ENCODE measurements at places on chromosomes 7 and 10. TPM values are rescaled to one million over a fixed set of nuclear protein-coding genes. Genes with fewer than 3 reads are reported as not detected.

EGR2 gene
- 4.9 TPM for total RNA-seq

CPED1 gene
- 10.5 TPM for total RNA-seq

ASB10 gene
- total RNA-seq = not detected

NKX1-2 gene
- total RNA-seq = not detected

DRGX gene
- total RNA-seq = not detected

SPAM1 gene
- total RNA-seq = not detected

IFIT1B gene
- not detected for total RNA-seq

SPAG6 gene
- total RNA-seq = not detected

ARMC10 gene
- total RNA-seq = 27.1 TPM

SNX10 gene
- not detected for total RNA-seq

CCL24 gene
- total RNA-seq = not detected

TRPV6 gene
- total RNA-seq = not detected

LIPK gene
- total RNA-seq = not detected

FGL2 gene
- 0.97 TPM for total RNA-seq

MMRN2 gene
- total RNA-seq = 6.8 TPM

GIMAP1 gene
- total RNA-seq = 0.81 TPM

ACHE gene
- 0.16 TPM for total RNA-seq

SEMA3D gene
- total RNA-seq = 0.49 TPM

PIK3AP1 gene
- total RNA-seq = not detected

CALHM3 gene
- total RNA-seq = not detected

NRCAM gene
- total RNA-seq = 67.4 TPM

SLC29A3 gene
- 1.3 TPM for total RNA-seq

PMS2 gene
- total RNA-seq = 11.0 TPM

CYP2C8 gene
- total RNA-seq = not detected

DYDC1 gene
- total RNA-seq = not detected

GLI3 gene
- 3.1 TPM for total RNA-seq

ASIC3 gene
- total RNA-seq = not detected

IL2RA gene
- total RNA-seq = not detected

SLC18A3 gene
- 1.3 TPM for total RNA-seq

AEBP1 gene
- 28.5 TPM for total RNA-seq

ZNF804B gene
- not detected for total RNA-seq

ANXA11 gene
- 122 TPM for total RNA-seq

SFXN4 gene
- total RNA-seq = 14.6 TPM

CYP26A1 gene
- not detected for total RNA-seq

PLCE1 gene
- total RNA-seq = 3.2 TPM

SERPINE1 gene
- 2,658 TPM for total RNA-seq

GPR15LG gene
- not detected for total RNA-seq

PRPS1L1 gene
- not detected for total RNA-seq

PODXL gene
- total RNA-seq = 10.9 TPM

R3HCC1L gene
- total RNA-seq = 6.1 TPM

SPDYE8 gene
- not detected for total RNA-seq

C7orf57 gene
- total RNA-seq = not detected

LIPJ gene
- not detected for total RNA-seq

TDRD1 gene
- total RNA-seq = 0.16 TPM

CDHR1 gene
- total RNA-seq = not detected

GCK gene
- not detected for total RNA-seq

GJC3 gene
- total RNA-seq = not detected

CWF19L1 gene
- 15.9 TPM for total RNA-seq

KAZALD1 gene
- total RNA-seq = 21.2 TPM
